ENCODE measurements at places on chromosomes 4 and X.

DNA sequence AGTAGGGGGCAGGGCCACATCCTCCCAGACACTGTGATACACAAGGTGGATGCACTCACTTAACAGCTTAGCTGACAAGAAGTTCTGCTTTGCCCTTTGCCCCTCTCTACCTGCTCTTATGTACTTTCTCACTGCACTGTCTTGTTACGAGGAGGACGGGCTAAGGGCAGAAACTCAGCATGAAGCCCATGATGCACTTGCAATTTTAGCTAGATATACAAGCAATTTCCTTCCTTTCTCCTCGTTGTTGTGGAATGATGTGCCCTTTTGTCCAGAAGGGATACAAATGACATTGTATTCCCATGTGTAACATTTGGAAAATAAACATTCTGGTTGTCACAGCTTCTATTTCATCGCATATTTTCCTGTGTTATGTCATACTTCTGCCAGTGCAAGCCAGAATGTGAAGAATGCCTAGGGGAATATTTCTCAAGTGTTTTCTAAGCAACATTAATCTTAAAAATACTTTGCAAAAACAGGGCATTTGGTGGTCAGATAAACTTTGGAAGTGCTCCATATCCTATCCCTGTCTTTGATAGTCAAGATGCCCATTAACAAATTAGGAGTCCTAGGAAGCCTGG is 47.2 kb downstream of the MAOA start:
- no peak for DNase-seq

DNA sequence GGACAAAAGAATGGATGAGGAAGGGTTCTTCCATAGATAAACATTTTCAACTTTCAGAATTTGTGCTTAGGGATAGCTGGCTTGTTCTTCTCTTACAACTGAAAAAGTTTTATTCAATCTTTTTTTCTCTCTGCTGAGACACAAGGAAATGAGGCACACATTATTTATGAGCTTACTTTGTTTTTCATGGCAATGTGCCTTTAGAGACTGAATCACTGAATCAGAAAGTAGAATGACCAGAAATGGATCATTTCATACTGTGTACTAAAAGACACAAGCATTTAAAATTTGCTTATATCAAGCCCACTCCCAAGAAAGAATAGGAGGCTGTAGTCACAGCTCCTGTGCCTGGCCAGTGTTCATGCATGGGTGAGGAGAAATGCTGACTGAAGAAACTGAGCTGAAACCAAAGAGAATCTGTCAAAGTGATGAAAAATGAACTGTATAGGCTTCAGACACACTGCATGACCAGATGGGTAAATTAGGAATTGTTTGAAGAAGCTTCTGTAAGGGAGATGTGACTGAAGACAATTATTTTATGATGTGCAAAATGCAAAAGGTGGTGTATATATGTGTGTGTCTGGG is 413.8 kb downstream of the RAPGEF2 start:
- no peak for DNase-seq

GRCh38 chr4:2241003-2241402 is 918 bp downstream of the HAUS3 start:
- no peak for DNase-seq

DNA sequence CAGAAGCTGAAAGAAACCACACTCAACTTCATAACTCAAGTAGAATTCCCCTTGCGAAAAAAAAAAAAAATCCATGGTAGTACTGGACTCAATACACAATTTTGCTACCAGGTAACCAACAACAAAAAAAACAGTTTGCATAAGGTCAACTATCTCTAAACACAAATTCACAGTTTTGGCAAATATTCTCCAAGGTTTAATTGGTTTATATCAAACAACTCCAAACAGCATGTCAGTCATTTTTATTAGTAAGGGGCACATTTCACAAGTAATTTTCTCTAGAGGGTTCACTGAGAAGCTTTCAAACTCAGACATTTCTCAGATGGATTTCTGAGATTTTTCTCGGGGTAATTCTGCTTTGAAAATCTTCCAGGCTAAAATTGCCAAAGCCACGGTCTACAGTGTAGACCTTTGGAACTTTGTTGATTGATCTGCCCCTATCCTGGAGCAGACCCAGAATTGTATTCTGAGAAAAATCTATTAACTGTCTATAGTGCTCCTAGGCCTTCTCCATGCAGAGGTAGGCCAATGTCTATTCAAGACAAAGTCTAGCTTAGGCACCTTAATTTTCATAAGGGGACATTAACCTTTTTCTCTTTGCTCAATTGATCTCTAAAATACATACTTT is 73.7 kb upstream of the NFKB1 start:
- no peak for DNase-seq

- DNase-seq: no peak
These were observed 298.7 kb upstream of the CLNK start for GRCh38 chr4:10983268-10983667.

DNA sequence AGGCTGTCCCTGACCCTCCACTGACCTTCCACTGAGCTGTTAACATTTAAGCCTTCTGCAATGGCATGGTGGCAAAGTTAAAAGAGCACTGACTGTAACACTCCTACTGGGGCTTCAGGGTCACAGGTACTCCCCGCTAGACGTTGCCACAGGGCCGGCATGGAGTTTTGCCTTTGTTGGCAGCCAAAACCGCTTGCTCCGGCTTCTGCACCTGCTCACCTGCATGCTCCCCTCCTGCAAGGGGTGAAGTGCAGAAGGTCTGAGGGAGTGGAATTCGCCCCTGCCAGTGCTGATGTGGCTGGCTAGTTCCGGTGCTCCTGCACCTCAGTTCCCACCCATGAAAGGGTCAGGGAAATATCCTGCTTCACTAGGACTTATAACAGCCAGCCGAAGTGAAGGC is 571.4 kb downstream of the RAPGEF2 start:
- DNase-seq: no peak

- no peak for DNase-seq
These were observed 283.9 kb downstream of the SMARCA1 start for GRCh38 chrX:129239371-129239770.

DNA sequence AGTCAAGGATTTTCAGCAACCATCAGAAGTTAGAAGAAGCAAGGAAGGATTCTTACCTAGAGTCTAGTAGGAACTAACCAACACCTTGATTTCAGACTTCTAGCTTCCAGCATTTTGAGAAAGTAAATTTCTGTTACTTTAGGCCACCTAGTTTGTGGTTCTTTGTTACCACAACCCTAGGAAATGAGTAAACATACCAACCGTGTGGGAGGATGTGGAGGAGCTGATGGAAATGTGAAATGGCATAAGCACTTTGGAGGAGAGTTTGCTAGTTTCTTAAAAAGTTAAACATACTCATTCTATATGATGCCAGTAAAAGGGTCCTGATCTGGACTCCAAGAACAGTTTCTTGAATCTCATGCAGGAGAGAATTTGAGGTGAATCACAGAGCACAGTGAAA is 679.4 kb downstream of the PDHA2 start:
- no peak for DNase-seq

DNA sequence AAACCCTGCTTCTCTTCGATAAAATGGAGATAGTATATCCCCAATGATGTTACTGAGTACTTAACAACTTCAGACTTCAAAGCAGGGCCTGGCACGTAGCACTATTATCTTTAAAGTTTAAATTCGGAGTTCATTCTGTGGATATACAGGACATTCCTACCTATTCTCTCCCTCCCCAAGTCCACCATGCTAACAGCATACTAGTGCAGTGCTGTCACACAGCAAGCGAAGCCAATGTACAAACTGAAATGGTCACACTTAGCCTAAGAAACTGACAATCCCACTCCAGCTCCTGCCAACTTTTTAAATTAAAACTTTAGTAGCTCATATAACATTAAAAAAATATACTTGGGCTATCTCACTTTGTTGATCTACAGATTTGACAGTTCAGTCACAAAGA is 1.2 kb upstream of the DNAJB14 start:
- no peak for DNase-seq

DNA sequence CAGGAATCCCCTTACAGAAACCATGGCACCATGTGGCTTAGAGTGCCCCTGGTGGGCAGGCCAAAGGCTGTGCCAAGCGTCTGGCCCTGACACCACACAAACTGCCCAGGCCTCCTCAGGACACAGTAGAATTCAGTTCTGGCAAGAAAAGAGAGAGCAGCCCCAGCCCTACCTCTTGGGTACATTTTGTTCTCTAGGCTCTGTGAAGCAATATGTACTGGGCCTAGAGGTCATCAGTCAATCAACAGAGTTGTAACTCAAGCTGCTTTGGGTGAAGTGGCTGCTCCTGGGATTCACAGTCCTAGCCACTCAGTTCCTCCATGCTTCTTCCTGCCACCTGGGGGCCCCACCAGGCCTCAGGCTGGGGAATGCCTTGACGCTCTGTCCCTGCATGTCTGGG is 158.1 kb upstream of the MAMLD1 start:
- DNase-seq: no peak

- no peak for DNase-seq
These were observed 27.0 kb downstream of the METAP1 start for GRCh38 chr4:99022566-99022965.

- DNase-seq: no peak
These were observed 41.4 kb upstream of the USP9X start for GRCh38 chrX:41043674-41044345.

DNA sequence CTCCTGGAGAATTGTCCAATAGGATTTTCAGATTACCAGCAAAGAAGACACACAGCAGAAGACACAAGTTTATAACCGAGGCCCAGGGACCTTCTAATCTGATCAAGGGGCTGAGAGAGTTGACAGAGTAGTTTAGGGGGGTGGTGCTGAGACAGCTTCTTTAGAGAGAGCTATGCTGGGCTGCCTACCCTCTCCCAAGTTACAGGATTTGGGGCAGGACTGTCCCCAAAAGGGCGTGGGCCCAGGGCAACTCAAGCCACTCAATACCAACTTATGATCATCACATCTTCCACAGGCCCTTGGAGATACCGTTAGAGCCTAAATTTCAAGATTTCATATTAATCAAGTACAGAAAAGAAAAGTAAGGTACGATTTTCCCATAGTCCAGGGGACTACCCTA is 43.0 kb downstream of the PDHA1 start:
- no peak for DNase-seq

DNA sequence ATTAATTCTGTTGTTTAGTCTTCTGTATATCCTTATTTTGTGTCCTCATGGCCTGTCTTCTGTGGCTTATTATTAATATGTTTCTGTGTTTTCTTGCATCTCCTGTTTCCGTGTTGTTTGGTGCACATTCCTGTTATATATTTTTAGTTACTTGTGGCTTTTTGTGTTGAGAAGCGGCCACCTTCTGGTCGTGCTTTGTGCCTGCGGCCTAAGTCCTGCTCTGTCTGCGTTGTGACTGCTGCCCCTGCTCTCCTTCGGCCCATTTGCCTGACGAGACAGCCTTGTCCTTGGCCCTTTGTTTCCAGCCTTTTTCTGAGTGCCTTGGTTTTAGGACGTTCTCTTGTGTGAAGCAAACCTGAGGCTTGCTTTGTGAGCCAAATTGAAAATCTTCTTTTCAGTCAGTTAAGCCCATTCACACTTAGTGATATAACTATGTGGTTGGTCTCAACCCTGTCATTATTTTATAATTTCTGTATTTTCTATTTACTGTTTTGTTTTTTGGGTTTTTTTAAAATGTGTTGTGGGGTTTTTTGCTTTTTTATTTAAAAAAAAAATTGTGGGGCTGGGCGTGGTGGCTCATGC is 43.8 kb downstream of the TNIP2 start:
- no peak for DNase-seq

- no peak for DNase-seq
These were observed 246.9 kb downstream of the EVC2 start for GRCh38 chr4:5461477-5461876.

DNA sequence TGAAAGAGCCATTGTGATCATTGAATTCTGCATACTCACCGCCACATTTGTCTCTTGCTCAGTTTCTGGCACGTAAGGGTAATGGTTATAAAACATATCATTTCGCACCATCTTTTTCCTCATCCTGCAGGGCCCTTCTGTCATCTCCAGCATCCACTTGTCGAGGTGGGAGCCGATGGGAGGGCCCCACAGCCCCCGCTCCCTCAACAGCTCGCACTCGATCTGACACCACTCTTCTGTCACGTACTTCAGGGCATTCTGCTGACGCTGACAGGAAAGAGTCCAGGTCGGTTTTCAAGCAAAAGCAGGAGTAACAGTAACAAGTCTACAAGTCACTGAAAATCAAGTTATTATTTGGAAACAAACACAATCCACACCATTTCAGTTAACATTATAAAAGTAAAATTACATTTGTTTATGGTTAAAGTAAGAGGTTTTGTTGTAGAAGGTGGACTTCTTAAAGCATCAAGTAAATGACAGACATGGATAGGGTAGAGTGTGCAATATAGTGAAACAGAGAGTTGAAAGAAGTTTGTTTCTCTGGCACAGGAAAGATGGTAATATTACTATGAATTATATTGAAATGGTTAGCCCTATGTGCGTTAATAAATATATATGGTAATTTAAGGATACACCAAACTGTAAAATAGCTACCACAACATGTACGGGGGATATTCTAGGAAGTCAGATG is 150.6 kb downstream of the CDS1 start:
- no peak for DNase-seq

DNA sequence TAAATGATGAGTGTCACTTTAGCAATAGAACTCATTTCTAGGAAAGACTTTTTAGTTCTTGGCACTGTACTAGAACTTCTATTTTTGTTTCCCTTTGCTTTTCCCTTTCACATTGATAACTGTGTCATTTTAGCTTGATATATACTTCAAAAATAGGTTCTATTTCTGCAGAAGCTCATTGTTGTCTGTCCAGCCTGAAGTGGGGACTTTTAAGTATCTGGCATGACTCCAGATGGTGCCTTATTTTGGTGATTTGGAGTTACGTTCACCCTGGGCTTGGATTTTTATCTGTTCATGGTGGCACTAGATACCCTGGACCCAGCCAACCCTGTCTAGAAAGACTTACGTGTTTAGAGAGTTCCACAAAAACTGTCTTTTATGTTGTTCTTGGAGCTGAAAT is 3.4 kb downstream of the ABHD18 start:
- no peak for DNase-seq

GRCh38 chrX:125947501-125947900 is 218.6 kb downstream of the DCAF12L2 start:
- no peak for DNase-seq

GRCh38 chrX:9072281-9072680 is 38.4 kb upstream of the FAM9B start:
- no peak for DNase-seq

DNA sequence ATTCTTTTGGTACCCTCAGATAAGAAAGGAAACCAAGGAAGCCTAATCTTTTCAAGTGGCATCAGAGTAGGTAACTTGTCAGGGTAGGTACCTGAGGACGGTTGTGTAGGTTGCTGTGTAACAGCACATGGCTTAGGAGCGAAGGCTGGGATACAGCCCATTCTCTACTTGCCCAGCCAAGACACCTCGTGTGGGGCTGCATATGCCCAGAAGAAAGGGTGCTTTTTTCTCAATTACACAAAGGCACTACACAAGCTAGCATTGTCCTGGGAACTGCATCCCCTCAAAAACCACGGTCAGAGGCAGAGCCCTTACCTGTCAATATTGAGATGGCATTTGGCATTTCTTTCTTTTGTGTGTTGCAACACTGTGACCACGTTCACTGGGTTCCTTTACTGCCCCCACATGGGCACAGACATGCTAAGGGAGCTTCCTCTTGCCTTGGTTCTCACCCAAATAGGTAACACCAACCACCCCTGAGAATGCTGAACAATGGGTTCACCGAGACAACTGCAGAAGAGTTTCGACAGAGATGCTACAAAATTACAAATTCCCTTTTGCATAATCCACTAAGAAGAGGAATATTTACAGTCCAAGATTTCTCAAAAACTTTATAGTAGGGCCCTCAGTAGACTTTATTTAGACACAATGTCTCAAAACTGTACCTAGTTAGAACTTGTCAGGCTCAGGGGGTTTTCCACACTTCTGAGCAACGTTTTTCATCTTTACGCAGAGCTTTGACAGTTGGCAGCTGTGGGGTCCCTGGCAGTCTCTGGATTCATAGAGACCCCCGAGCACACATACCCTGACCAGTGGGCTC is 35.8 kb upstream of the TNIP3 start:
- peak; percentile 5 for DNase-seq
